ENCODE measurements at places on chromosomes 11 and 22. TPM values are rescaled to one million over a fixed set of nuclear protein-coding genes. Genes with fewer than 3 reads are reported as not detected.
A peak's percentile ranks its signal among the peaks of the same experiment; 100 is the strongest.

OR56A1 gene
- not detected for total RNA-seq

CD82 gene
- total RNA-seq = 70.9 TPM

KAT5 gene
- total RNA-seq = 38.2 TPM

SCGB1A1 gene
- 6.6 TPM for total RNA-seq

ARVCF gene
- total RNA-seq = 3.1 TPM

DNA sequence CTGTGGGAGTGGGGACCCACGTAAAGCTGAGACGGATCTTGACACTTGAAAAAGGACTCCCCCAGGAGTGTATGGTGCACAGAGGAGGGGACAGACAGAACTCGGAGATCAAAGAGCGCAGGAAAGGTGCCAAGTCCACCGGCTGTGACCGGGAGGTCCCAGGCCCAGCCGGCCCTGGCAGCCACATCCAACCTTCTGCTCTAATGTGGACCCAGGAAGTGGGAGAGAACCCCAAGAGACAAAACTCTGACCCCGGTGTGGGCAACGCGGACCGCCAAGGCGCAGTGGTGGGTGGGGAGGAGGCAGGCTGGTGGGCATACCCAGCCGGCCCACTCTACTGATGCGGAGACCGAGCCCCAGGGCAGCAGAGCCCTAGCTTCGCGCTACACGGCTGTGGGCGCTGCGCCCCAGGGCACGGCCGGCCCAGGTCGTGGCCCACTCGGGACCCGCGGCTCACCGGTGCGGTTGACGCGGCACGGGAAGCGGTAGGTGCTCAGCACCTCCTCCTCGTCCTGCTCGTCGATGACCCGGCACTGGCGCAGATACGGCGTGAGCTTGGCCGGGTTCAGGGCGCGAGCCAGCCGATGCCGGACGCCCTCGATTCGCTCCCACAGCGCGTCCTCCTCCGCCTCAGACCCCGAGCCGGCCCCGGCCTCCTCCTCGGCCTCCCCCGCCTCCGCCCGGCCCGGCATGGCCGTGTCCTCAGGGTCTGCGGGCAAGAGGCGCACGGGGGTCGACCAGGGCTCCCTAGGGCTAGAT lies 527 bp downstream of the CARD10 start:
- peaks cover 17% of the 10 kb centered on the region for H3K4me1 ChIP-seq
- H3K4me3 ChIP-seq = peak overlapping the region; percentile 83
- no peaks in the 10 kb centered on the region for H3K36me3 ChIP-seq
- H3K27ac ChIP-seq = peak overlapping the region; percentile 89

DNA sequence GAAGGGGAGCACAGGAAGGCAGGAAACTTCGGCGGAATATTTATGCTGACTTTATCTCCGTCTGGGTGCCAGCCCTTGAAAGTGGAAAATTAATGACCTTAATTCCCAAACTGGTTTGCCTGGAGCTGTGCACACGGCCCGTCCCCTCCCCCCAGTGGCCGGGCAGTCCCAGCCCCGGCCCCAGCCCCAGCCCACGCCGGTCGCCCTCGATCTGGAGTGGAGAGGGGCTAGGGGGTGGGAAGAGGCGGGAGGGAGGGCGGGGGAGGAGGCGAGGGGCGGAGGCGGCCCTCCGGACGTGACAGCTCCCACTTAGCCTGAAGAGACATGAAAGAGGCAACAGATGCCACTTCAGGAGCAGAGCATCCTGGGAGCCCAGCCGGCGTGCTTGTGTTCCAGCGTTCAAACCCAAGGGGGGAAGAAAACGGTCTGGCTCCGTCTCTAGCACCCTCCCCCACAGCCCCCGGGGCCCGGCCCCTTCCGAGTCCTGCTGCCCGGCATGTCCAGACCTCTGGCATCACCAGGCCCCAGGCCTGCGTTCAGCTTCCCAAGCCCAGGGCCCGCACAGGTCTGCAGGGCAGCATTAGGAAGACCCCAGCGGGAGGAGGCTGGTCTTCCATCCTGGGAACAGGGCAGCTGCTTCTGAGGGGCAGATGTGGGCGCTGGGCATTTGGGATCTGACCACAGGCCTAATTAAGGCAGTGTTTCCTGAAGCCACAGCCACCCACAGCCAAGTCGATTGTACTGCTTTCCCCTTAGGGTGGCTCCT lies 20.0 kb upstream of the LMO1 start:
- DNase-seq = no peak
- peaks cover 8% of the 10 kb centered on the region for H3K4me1 ChIP-seq
- H3K27ac ChIP-seq = no peak overlapping the region
- H3K4me3 ChIP-seq = peak overlapping the region; percentile 56
- peaks cover 9% of the 10 kb centered on the region for H3K27me3 ChIP-seq

DNA sequence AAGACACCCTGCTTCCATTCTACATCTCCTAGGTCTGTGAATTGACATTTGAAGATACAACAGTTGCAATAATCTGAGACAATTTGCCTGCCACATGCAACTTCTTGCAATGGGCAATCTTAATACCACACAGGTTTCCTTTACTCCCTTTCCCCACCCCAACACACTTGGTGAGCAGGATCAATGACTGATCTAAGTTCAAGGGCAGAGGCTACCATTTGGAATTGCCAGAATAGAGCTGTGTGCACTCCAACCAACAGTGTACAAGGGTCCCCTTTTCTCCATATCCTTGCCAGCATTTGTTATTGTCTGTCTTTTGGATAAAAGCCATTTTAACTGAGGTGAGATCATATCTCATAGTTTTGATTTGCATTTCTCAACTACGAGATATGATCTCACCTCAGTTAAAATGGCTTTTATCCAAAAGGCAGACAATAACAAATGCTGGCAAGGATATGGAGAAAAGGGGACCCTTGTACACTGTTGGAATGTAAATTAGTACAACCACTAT lies 2.9 kb upstream of the NNMT start:
- no peaks in the 10 kb centered on the region for H3K36me3 ChIP-seq
- no peaks in the 10 kb centered on the region for H3K27me3 ChIP-seq
- H3K27ac ChIP-seq = peak overlapping the region; percentile 88
- no peak for DNase-seq
- H3K4me1 ChIP-seq = peaks cover 15% of the 10 kb centered on the region
- no peak overlapping the region for H3K4me3 ChIP-seq

DNA sequence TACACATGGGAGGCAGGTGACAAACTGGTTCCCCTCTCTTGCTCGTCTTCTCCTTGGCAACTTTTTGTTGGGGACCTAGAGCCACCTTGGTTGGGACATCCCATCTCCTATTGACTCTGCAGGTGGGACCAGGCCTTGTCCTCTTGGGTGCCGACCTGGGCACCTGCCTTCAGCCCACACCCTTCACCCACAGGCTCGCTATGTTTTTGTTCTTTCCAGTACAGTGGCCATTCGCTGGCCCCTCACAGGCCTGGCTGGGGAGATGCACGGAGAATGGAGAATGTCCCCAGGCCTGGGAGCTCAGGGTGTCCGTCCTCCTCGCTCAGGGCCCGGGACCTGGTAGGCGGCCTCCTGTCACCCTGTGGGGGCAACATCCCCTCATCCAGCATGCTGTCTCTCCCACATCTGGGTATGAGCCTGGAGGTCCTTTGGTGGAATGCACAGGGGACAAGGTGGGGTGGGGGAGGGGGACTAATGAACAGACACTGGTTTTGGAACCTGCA lies 14.9 kb upstream of the OMP start:
- no peaks in the 10 kb centered on the region for H3K36me3 ChIP-seq
- H3K4me1 ChIP-seq = peaks cover 20% of the 10 kb centered on the region
- no peak for DNase-seq
- H3K4me3 ChIP-seq = no peak overlapping the region

DNA sequence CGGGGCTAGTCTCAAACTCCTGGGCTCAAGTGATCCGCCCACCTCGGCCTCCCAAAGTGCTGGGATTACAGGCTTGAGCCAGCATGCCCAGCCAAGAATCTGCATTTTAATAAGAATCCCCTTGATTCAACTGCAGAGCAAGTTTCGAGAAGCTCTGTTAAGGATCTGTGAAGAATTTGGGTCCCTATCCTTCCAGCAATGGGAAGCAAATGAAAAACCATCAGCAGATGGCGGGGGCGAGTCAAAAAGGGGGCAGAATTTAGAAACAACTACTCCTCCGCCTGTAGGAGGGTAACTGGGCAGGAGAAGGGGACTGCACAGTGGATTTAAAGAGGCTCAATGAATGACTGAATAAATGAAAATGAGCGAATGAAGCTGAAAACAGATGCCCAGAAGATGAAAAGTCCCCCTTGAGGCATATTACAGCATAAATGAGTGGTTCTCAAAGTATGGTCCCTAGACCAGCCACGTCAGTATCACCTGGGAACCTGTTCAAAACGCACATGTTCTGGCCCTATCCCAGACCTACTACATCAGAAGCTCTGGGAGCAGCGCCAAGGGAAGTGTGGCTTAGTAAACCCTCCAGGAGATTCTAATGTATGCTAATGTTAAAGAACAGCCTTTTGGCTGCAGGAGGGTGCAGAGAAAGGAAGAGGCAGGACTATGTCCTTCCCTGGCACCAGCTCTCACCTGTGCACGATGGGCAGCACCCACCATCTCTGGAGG lies 15.0 kb downstream of the VWCE start:
- H3K4me1 ChIP-seq = no peaks in the 10 kb centered on the region
- no peak for DNase-seq
- no peak overlapping the region for H3K27ac ChIP-seq
- no peaks in the 10 kb centered on the region for H3K27me3 ChIP-seq

DDT gene
- total RNA-seq = 126 TPM

- no peak overlapping the region for H3K27ac ChIP-seq
- no peaks in the 10 kb centered on the region for H3K36me3 ChIP-seq
- H3K27me3 ChIP-seq = no peaks in the 10 kb centered on the region
- H3K4me3 ChIP-seq = no peak overlapping the region
- DNase-seq = no peak
Observed at GRCh38 chr11:117866526-117866925, 9.9 kb downstream of the FXYD6 start.

DNA sequence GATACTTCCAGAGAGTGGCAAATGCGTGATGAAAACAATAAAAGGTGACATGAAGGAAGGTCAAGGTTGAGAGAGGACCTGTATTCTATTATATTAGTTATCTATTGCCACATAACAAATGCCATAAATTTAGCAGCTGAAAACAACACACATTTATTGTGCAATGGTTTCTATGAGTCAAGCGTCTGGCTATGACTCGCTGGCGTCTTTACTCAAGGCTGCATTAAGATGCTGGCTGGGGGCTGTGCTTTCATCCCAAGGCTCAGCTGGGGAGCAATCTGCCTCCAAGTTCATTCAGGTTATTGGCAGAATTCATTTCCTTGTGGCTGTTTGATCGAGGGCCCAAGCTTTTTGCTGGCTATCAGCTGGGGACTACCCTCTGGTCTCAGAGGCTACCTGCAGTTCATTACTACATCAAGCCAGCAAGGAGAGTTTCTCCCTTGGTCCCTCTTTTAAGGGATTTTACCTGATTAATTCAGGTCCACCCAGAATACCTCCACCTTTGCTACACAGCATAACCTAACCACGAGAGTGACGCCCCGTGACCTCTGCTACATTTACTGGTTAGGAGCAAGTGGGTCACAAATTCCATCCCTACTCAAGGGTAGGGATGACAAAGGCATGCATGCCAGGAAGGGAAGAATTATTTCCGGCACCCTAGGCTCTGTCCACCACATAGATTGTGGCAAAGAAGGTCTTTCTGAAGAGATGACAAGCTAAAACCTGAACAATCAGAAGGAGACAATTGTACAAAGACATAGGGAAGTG lies 549.1 kb downstream of the MN1 start:
- H3K4me1 ChIP-seq = no peaks in the 10 kb centered on the region
- H3K4me3 ChIP-seq = no peak overlapping the region
- H3K27ac ChIP-seq = no peak overlapping the region
- DNase-seq = no peak
- no peaks in the 10 kb centered on the region for H3K36me3 ChIP-seq
- H3K27me3 ChIP-seq = no peaks in the 10 kb centered on the region

DNA sequence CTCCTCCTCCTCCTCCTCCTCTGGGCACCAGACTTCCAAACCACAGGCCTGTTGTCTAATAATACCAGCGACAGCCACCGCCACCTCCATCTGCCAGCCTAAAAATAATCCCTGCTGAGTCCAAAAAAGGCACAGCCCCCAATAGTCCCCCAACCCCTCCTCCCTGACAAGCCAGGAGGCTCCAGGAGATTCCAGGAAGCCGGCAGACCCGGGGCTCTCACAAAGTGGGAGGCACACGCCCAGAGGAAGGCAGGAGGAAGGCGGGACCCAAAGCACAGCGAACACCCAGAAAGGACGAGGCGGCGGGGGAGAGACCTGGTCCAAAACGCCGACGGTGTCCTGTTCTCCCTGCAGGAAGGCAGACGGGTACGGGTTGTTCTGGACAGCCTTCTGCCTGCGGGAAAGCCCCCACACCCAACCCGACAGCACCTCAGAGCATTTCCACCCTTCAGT lies 5.9 kb downstream of the IGSF9B start:
- H3K27me3 ChIP-seq = no peaks in the 10 kb centered on the region
- peak overlapping the region; percentile 13 for H3K27ac ChIP-seq
- peaks cover 26% of the 10 kb centered on the region for H3K4me1 ChIP-seq
- DNase-seq = no peak
- no peaks in the 10 kb centered on the region for H3K36me3 ChIP-seq

DNA sequence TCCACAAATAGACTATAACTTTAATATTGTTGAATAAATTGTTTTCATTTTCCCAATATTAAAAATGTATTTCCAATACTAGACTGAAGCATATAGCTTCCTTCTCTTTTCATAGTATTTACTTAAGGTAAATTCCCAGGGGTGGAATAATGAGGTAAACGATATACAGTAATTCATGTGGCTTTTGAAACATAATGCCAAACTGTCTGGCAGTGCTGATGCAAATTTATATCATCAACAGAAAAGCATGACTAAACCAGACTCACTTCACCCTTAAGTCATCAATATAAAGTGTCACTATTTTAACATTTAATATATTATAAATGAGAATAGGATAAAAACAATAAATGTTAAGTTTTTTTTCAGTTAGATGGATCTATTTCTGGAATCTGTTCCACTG lies 13.6 kb downstream of the C2CD3 start:
- H3K4me1 ChIP-seq = peaks cover 3% of the 10 kb centered on the region
- H3K4me3 ChIP-seq = no peak overlapping the region
- H3K27me3 ChIP-seq = no peaks in the 10 kb centered on the region

DNA sequence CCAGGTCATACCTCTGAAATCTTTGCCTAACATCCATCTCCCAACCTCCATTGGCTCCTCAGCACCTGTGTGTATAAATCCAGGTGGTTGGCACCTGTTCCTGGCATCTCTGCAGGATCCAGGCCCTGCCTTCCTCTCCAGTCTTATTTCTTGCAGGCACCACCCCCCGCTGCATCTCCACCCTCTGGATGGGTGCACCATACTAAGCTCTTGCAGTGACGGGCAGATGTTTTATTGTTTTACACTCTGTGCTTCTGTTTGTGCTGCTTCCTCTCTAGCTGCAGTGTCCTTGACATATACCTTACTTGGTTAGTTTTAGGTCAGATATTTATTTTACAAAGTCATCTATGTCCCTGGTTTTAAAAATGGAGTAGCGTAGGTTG lies 102.6 kb downstream of the TBC1D22A start:
- H3K4me1 ChIP-seq = no peaks in the 10 kb centered on the region
- no peaks in the 10 kb centered on the region for H3K27me3 ChIP-seq
- DNase-seq = no peak
- no peak overlapping the region for H3K27ac ChIP-seq

- no peak overlapping the region for H3K27ac ChIP-seq
- no peak overlapping the region for H3K4me3 ChIP-seq
- peaks cover 19% of the 10 kb centered on the region for H3K27me3 ChIP-seq
- H3K36me3 ChIP-seq = no peaks in the 10 kb centered on the region
- no peaks in the 10 kb centered on the region for H3K4me1 ChIP-seq
- DNase-seq = no peak
Observed at GRCh38 chr11:94062360-94062759, 41.2 kb downstream of the HEPHL1 start.

MIAT gene
- 0.57 TPM for total RNA-seq

RAB3IL1 gene
- 10.3 TPM for total RNA-seq

PATE4 gene
- total RNA-seq = not detected

MIOX gene
- not detected for total RNA-seq

P2RX6 gene
- total RNA-seq = 0.50 TPM

SPDYC gene
- not detected for total RNA-seq

Measured in esophagus squamous epithelium (tissue), 5 donors.